ENCODE measurements at places on chromosomes 2 and 18.

DNA sequence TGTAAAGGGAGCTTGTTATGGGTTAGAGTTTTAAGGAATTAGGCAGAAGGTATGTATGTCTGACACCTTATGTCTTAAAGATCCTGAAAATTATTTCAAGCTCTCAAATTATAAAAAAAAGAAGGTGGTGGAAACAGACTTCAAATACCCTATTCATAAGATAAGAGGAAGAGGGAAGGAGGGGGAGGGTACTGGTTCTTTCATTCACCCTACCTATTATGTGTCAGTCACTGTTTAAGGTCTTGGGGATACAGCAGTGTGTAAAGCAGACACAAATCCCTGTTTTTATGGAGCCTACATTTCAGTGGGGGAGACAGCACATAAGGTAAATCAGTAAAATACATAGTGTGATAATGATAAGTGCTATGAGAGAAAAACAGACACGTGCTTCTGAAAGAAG, 184.4 kb downstream of the FHOD3 start:
- DNase-seq = no peak

DNA sequence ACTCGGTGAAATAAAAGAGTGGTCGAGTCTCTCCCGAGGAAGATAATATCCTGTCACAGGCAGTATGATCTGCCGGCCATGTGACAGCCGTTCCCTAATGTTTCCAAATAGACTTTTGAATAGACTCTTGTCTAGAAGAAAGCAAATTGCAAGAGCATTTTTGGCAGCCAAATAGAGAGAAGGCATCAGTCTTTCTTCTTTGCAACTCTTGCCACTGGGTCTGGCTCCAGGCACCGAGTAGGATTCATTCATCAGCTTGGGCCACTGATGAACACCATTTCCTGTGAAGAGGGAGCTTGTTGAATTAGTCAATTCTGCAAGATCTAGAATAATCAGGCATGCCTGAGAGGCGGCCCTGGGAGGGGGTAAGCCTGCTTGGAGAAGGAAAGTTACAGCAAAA, 165.6 kb downstream of the KLHL29 start:
- no peak for DNase-seq

- DNase-seq = no peak
Observed at GRCh38 chr2:225608136-225608535, 208.6 kb downstream of the NYAP2 start.

DNA sequence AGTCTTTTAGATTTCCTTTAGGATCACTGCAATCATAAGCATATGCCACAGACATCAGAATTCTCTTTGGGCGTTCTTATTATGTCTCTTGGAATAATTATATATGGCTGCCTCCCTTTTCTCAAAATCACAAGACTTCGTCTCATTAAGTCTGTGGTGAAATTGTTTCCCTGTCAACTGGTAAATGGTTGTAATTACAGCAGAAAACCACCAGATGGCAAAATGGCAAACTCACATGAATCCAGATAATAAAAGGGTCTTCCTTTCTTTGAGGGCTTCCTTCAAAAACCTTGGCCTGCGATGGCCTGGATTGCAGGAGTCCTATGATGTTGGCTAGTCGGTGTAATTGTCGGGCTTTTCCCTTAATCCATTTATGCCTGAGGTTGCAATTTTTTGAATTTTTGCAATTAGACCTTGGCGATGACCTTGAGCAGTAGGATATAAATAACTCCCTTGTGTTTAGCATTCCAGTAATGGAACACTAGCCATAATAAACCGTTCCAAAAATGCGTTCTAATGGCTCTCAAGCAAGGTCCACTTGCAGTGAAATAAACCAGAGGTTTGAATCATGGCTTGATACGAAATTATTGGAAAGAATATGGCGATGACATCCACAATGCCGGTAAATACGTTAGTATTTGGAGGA, 656.4 kb downstream of the MBD2 start:
- DNase-seq = no peak

DNA sequence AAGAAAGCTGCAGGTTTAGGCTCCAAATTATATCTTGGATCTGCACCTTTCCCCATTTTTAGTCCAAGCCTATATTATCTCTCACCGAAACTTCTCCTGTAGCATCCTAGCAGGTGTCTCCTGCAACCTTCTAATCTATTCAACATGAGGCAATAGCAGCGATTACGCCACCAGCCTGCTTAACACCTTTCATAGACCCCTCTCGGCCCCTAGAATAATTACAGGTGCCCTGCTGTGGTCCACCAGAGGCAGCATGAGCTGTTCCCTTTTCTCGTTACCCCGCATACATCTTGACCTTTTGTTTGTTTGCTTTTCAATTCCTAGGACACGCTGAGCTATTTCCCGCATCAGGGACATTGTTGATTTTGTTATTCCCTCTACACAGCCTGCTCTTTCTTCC, 361.9 kb downstream of the CYRIA start:
- no peak for DNase-seq

GRCh38 chr2:96819128-96819875, 3.2 kb downstream of the CNNM3 start:
- DNase-seq = no peak

DNA sequence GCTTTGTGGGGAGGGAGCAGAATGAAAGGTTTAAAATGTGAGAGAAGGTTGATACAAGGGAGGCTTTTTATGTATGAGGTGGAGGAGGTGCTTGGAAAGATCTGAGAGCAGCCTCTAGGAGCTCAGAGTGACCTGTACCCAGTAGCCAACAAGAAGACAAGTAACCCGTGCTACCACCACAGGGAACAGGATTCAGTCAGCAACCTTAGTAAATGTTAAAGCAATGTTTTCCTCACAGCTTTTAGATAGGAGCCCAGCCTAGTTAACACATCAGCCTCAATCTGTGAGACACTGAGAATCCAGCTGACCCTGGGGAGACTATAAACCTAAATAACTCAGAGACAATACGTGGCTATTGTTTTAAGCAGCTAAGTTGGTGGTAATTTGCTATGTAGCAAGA, 194.9 kb upstream of the NT5C1B start:
- DNase-seq = no peak

Data from activated naive CD4-positive, alpha-beta T cell (primary cell).